Bronchial epithelial cell (primary cell): ENCODE measurements at places on chromosomes 5 and 9. TPM values are rescaled to one million over a fixed set of nuclear protein-coding genes. Genes with fewer than 3 reads are reported as not detected.

Gene GNA14
- total RNA-seq = not detected in 2 replicates

- peak; percentile 68 for DNase-seq
These were observed 19.2 kb downstream of the SLC22A4 start for GRCh38 chr5:132313366-132313765.

Gene IFNA13
- not detected in 2 replicates for total RNA-seq

Gene NMUR2
- not detected in 2 replicates for total RNA-seq

DNA sequence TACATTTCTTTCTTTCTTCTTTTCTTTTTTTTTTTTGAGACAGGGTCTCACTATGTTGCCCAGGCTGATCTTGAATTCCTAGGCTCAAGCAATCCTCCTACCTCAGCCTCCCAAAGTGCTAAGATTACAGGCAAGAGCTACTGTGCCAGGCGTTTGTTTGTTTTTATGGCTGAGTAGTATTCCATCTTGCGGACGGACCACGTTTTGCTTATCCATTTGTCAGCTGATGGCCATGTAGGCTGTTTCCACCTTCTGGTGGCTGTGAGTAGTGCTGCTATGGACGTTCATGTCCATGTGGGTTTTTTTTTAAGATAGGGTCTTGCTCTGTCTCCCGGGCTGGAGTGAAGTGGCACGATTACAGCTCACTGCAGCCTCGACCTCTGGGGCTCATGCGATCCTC lies 2.5 kb downstream of the DOK3 start:
- no peak for DNase-seq

Gene C9orf50
- total RNA-seq = not detected in 2 replicates
